LHCN-M2 (cell line): ENCODE measurements at places on chromosomes 6 and 20.

GRCh38 chr6:35280903-35281302, 16.7 kb upstream of the DEF6 start:
- DNase-seq, result no peak

DNA sequence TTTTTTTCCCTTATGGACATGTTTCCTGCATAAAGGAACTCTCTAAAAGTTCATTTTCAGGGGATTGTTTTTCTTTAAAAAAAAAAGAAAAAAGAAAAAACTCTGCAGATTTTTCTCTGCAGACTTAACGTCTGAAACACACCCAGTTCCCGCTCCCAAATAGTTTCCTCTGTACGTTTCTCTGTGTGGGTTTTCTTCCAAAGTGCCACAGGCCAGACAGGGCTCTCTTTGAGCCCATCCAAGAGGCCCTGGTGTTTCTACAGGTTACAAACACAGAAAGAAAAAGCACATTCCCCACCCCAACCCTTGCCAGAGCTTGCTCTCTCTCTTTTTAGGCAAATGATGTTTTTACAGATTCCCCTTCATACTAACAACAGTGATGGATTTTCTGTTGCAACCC, 258.6 kb downstream of the FNDC1 start:
- DNase-seq, result no peak

DNA sequence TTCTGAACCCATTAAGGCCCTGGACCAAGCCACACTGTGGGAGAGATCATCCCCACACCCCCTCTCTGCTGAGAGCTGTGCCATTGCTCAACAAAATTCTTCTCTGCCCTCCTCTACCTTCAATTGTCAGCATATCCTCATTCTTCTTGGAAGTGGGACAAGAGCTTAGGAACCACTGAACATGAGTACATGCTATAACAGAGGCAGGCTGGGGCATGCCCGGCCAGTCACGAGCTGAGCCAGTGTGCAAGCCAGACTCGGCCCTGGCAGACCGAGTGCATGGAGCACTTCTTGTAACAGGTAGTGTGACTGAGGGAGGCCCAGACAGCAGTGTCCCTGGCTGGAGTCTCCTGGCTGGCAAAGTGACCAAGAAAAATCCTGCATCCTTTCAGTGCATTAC, 149.2 kb downstream of the MOXD1 start:
- DNase-seq, result no peak

DNA sequence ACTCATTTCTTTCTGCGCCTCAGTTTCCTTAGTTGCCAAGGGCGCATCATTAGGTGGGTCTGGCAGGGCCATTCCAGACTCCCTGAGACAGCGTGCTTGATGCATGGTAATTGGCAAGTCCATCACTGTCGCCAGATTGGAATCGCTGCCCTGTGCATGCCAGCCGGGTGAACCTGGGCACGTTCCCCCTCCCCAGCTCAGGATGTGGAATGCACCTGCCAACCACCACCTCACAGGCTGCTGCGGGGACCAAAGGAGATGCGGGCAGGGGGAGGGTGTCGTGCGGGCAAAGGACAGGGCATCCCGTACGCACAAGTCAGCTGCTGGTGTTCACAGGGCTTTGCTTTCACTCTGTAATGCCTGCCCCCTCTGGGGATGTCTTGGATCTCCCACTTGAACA, 36.4 kb upstream of the PMEPA1 start:
- no peak for DNase-seq

GRCh38 chr20:10992731-10993130, 318.9 kb upstream of the JAG1 start:
- peak; percentile 77 for DNase-seq

GRCh38 chr6:159640722-159641482, 52.1 kb downstream of the SOD2 start:
- DNase-seq, result no peak

DNA sequence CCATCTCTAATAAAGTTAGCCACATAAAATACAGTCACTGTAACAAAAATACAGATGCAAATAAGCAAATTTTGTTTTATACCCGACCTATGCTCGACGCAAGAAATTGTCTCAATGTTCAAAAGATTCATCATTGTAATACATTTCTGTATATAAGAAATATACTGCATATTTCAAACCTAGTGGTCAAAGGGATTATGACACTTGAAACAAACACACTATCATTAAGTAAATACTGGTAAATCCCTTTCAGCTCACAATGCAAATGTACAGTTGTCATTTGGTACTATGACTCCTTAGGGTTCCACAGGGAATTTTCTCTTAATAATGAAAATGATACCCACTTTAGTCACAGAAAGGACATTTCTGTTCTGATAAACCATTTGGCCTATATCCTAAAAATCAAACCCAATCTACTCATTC, 2.2 kb downstream of the HIVEP2 start:
- peak; percentile 57 for DNase-seq

DNA sequence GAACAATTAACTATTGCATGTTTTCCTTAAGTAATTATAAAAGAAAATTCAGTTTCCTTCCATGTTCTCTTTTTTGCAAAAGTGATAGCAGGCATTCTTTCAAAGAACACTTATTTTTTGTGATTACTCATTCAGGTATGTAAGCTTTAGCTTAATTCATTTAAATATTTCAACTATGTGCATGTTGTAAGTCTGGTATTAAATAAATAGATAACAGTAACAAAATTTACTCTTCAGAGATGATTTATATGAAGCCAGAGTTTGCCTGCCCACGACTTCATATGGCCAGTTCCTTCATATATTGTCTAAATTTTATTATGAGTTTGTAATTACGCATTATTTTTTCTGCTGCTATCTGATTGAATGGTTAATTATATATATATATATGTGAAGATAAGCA, 110.9 kb downstream of the ADGRG6 start:
- no peak for DNase-seq

DNA sequence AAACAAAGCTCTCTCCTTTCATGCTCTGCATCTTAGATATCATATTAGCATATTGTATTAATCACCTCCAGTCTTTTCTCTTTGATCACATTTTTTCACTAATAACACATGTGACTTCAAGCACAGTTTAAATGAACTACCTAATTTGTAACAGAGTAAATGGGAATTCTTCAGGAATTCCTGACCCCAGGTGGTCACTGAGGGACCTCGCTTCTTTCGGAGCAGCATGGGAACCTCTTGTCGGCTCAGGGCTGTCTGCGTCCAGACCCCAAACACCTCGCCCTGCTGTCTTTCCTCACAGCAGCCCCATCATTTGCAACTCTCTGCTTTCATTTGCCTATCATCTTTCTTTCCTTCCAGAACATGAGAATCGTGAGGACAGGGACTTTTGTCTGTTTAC, 103.5 kb downstream of the DACT2 start:
- DNase-seq, result no peak
